Tibial artery (tissue), 4 donors: ENCODE measurements at places on chromosomes 5 and 9.

DNA sequence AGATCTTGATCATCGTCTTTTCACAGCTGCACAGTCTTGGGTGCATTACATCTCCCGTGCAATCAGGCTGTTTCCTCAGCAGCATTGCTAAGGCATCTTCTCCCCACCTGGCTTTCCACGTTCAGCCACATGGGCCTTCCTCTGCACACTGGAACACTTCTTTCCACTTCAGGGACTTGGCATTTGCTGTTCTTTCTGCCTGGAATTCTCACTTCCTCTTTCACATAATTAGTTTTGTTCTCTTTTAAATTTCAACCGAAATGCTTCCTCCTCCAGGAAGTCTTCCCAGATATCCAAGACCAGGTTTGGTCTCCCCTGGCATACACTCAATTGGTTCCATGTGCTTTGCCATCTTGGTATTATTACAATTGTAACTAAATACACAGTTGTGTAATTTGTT, 43.8 kb downstream of the WHRN start:
- no peak for DNase-seq

DNA sequence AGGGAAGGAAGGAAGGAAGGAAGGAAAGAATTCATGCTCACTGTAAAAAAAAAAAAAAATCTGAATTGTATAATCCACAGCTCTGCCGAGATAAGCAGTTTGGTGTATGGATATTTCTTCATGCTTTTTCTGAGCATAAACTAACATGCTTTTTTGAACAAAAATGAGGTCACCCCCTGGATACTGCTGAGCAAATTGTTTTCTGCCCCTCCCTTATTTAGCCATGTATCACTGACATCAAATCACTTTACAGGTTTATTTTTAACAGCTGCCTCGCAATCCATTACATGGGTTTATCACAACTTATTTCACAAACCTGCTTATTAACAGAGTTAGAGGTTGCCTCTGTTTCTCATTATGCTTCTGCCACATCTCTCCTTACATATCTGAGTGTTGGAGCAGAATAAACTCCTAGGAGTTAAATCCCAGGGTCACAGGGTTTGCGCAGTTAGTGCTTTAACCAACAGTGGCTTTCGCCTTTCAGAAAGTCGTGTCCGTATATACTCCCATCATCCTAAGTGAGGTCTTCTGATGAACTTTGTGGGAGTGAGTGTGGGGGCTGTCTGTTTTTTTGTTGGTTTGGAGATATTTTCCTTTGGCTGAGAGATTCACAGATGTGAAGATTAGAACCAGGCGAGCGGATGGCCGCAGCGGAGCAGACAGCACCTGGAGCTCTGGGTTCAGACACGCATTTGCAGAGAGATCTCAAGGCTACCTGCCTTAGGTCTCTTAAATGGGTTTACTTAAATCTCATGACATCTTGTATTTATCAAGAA, 57.7 kb downstream of the AK8 start:
- DNase-seq = no peak

DNA sequence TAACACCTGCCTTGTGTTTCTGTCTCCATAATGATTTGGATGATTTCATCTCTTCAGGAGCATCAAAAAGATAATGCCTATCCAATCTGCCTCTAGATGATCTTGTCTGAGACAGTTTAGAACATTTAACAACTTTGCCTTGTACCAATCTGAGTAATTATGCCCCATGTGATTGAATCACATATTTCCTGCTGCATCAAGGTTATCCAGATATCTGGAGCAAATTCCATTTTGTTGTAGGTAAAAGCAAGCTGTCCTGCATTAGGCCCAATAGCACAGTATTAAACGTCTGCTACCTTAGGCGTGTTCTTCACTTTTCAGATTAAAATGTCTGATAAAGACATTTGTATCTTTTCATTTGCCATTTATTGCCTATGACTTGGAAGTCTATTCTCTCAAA, 54.1 kb upstream of the MARCHF11 start:
- DNase-seq = no peak

DNA sequence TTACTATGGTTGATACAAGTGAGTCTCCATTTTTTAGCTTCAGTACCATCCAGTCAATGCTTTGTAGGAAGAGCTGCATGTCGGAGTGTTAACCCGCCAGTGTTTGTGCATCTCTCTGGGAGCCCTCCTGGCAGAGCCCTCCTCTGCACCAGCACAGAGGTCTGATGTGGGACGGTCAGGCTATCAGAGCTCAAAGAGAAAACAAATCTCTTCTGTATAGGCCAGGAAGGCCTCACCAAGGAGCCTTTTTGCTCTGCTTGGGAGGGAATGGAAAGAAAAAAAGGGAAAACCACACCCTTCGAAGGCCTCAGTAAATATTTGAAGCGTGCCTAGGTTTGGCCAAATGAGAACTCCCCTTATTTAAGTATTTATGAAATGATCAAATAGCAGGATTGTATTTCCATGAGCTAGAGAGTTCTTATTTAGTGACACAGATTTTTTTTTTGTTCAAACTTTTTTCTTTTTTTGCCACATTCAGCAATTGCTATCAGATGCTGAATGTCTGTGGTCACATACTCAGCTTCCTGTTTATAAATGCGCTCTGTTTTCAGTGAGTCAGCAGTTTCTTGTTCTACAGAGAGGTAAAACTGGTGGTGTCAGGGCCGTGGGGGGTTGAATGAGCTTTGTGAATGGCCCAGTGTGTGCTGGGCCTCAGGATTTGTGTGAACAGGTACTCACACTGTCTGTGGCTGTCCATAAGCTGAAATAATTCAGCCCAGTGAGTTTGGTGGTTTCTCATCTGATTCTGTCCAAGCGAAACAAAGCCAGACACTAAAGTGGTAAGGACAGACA, 226.6 kb downstream of the SNX18 start:
- DNase-seq = no peak

- DNase-seq = no peak
Observed at GRCh38 chr5:124670722-124671184, 75.7 kb downstream of the ZNF608 start.

GRCh38 chr5:35900972-35901695, 37.3 kb downstream of the CAPSL start:
- no peak for DNase-seq

GRCh38 chr5:89071941-89072331, 189.0 kb upstream of the MEF2C start:
- no peak for DNase-seq

DNA sequence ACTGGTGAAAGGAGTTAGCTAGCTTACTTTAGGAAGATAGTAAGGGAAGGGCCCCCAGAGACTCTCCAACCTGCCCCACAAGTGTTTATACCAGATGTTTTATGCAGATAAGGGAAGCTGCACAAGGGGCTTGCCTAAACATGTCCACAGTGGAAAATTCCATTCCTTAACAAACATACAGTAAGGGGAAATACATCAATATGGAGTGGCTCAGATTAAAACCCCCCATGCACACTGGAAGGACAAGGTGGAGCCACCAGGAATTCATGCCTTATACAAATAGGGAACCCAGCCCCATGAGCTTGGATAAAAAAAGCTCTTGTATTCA, 106.3 kb upstream of the GPBP1 start:
- DNase-seq = no peak

GRCh38 chr9:9142001-9142400, 1342.4 kb upstream of the DMAC1 start:
- DNase-seq = no peak

- DNase-seq = no peak
Observed at GRCh38 chr5:110823571-110823970, 84.8 kb downstream of the SLC25A46 start.

GRCh38 chr9:86721843-86722705, 225.2 kb downstream of the GAS1 start:
- DNase-seq = peak; percentile 77

- no peak for DNase-seq
Observed at GRCh38 chr5:150703762-150704161, 2.9 kb upstream of the RBM22 start.

- no peak for DNase-seq
Observed at GRCh38 chr9:21711504-21711903, 90.9 kb upstream of the MTAP start.

- no peak for DNase-seq
Observed at GRCh38 chr9:8825585-8826147, 1026.1 kb upstream of the DMAC1 start.

DNA sequence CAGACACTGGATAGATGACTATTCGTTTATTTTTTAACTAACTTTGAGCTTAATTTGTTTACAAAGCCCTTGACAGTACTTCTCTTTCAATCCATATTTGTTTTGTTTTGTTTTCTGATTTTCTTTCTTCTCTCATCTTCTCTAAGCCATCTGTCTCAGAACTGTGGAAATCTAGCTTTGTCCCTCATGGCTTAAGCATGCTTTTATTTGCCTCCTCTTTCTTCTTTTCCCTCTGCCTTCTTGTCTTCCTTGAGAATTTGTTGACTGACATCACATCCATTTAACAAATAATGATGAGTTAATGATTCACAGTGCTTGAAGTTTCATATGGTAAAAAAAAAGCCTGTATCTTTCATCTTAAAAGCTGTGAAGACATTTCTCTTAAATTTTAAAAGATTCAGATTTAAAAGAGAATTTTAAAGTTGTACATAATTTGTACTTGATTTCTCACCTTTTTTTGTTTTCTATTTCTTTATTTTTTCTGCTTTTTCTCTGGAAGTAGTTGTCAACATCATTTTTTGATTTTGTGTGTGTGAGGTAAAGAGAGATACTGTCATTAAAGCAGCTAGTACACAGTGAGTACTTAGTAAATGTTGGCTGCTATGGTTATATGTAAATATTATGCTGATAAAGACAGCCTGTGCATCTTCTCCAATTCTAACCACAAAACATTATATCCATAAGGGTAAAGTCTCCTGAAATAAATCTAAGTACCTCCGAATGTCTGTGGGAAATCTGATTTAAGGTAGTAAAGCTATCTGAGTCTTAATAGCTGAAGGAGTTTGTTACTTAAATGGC, 13.9 kb upstream of the SGCD start:
- no peak for DNase-seq

GRCh38 chr5:58849921-58850667, 267.2 kb downstream of the RAB3C start:
- DNase-seq = no peak

GRCh38 chr9:129929496-129930125, 94.4 kb downstream of the USP20 start:
- DNase-seq = no peak

GRCh38 chr9:71647094-71647591, 121.2 kb downstream of the CEMIP2 start:
- DNase-seq = peak; percentile 84

GRCh38 chr5:108531367-108532128, 149.7 kb upstream of the FBXL17 start:
- DNase-seq = no peak

DNA sequence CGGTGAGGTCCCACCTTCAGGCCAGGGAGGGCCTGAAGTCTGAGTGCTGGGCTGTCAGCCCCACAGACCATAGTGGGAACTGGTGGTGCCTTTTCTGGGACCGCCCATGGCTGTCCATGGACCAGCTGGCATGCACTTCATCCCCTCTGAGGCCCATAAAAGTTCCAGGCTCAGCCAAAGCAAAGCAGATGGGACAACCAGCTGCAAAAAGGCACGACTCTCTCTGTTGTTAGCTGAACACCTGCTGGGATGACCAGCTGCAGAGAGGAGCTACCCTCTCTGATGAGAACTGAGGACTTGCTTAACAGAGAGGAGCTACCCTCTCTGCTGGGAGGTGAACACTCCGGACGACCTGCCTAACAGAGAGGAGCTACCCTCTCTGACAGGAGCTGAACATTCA, 844.3 kb upstream of the DMAC1 start:
- DNase-seq = no peak

DNA sequence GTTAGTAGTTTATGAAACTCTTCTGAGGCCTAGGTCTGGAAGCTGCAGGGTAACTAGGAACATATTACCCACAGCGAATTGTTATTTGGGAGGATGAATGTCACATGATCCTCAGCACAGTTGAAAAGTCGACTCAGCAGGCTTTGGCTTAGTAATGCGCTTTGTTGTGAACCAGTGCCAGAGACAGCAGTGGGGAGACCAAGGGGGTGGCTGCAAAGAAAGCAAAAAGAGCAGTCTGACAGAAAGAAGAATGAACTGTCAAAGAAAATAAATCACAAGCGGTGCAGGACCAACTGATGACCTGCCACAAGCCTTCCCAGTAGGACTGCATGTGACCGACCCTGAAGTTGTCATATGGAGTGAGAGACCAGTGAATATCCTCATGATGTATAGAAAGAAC, 170.0 kb downstream of the CCDC171 start:
- no peak for DNase-seq

- no peak for DNase-seq
Observed at GRCh38 chr9:12652973-12653372, 40.2 kb upstream of the TYRP1 start.

- peak; percentile 68 for DNase-seq
Observed at GRCh38 chr9:113566016-113566711, 102.6 kb downstream of the RGS3 start.

GRCh38 chr9:14627513-14627912, 65.7 kb downstream of the ZDHHC21 start:
- DNase-seq = no peak

DNA sequence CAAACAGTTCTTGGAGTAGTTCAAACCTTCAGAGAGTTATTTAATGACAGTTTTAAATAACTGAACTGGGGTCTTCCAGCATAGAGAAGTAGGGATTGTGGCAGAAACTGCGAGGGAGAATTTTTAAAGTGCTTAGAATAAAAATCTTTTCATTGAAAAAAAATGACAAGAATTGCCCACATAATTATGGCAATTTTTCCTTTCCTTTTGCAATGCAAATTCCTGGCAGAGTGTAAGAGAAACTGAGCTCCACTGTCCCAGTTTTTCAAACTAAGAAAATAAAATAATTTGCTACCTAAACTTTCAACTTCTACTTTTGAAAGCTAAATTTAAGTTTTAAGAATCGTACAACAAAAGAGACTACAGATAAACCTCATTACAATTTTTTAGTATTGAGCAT, 2.3 kb upstream of the PTGER4 start:
- DNase-seq = no peak

GRCh38 chr9:15206903-15207696, 99.9 kb downstream of the TTC39B start:
- DNase-seq = no peak

GRCh38 chr5:1028481-1029281, 20.1 kb downstream of the NKD2 start:
- DNase-seq = no peak

DNA sequence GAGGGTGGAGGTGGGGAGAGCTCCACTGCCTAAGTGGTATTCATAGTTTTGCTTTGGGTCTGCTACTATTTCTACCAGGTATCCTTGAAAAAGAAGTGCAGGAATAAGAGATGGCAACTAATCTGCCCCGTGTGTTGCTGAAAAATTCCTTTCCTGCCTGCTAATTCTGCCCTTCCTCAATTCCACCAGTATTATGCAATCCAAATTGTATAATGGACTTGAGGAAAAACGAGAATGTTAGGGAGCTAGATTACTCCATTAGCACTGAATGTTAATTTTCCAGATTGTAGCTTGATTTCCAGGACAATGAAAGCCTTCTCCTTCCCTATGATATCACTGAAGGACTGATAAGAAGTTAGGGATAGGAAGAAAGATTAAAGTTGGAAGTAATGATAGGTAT, 16.9 kb downstream of the ADAM19 start:
- no peak for DNase-seq
